ENCODE measurements at places on chromosomes 7 and 10.

- DNase-seq, result no peak
Measured at GRCh38 chr10:78000956-78001472, 28.3 kb downstream of the POLR3A start.

GRCh38 chr7:148572067-148572522, 18.5 kb upstream of the C7orf33 start:
- DNase-seq, result no peak

DNA sequence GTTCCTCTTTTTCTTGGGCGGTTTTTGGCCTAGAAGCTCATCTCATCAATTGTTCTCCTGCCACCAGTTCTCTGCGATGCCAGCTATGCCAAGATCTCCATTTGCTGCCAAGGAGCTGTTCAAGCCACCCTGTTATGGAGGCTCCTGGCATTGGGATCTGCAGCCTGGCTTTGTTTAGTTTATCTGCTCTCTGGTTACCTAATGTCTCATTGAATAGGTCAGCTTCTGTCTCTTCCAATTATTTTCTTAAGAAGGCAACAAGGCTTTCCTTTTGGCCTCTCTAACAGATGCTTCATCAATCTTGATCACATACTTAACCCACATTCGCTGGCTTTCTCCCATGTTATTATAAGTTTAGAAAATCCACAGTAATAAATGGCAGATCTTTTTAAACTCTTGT, 20.6 kb upstream of the SDK1 start:
- DNase-seq, result no peak

GRCh38 chr10:121889212-121889611, 38.6 kb downstream of the ATE1 start:
- no peak for DNase-seq

DNA sequence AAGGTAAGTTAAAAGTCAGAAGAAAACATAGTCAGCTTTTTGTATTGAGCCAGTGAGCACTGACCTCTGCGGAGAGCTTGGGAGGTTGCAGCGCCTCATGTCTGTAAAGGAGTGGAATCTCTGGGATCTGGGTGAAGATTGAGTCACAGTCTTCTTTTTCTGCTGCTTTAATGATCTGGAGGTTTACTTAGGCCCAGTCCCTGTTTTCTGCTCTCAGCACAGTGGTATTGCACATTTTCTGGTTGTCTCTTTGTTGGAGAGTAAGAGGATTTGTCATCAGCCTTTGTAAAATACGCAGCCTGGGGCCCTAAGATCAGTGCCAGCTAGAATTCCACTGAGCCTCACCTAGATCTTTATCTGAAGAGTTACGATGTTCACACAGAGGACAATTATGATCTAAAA, 58.3 kb upstream of the GJD4 start:
- DNase-seq, result peak; percentile 84

- DNase-seq, result no peak
Measured at GRCh38 chr7:84675633-84676034, 481.0 kb upstream of the SEMA3A start.

- no peak for DNase-seq
Measured at GRCh38 chr7:71198887-71199286, 66.9 kb downstream of the GALNT17 start.

DNA sequence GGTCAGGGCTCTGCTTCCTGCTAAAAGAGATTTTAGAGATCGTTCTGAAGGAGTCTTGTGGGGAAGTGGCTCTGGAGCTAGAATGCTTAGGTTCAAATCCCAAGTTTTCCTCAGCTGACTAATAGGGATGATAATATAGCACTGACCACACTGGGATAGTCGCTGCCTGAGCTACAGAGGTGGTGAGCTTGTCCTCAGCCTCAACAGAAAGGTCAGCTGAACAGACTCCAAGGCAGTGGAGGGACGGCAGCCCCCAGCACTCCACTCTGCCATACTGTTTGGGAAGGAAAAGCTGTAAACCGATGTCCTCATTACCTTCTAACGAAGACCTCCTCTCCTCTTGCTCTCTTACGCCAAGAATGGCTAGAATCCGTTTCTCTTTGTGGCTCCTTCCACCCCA, 36.2 kb downstream of the KAT6B start:
- DNase-seq, result no peak

DNA sequence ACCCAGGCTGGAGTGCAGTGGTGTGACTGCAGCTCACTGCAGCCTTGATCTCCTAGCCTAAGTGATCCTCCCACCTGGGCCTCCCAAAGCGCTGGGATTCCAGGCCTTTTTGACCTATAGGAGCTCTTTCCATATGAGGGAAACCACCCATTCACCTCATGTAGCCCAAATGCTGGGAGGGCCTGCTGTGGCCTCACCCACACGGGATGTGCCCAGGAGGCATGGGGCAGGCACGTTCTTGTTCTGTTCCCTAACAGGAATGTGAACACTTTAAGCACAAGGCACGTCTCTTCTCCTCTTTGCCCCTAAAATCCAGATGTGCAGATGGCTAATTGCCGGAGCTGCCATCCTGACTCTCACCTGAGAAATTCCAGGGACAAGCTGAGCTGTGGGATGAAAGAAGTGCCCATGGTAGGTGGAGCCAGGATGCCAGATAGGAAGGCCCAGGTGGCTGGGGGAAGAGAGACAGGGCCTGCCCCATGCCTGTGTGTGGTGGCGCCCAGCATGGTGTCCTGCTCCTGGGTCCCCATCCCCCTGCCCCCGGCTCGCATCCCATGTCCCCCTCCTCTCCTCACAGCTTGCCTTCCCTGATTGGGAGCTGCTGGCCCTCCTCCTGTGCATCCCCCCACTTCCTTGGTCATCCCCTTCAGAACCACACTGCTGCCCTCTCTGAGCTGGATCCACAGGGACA, 17.3 kb downstream of the CAMK2B start:
- no peak for DNase-seq

Data from astrocyte of the spinal cord (primary cell).